Adrenal gland (tissue), 19 donors: ENCODE measurements at places on chromosomes 16 and 17.
A peak's percentile ranks its signal among the peaks of the same experiment; 100 is the strongest.

- no peak overlapping the region for H3K27ac ChIP-seq
- no peak for DNase-seq
- H3K4me3 ChIP-seq, result no peak overlapping the region
- no peaks in the 10 kb centered on the region for H3K36me3 ChIP-seq
Observed at GRCh38 chr17:79033046-79033616, 9.2 kb downstream of the C1QTNF1 start.

DNA sequence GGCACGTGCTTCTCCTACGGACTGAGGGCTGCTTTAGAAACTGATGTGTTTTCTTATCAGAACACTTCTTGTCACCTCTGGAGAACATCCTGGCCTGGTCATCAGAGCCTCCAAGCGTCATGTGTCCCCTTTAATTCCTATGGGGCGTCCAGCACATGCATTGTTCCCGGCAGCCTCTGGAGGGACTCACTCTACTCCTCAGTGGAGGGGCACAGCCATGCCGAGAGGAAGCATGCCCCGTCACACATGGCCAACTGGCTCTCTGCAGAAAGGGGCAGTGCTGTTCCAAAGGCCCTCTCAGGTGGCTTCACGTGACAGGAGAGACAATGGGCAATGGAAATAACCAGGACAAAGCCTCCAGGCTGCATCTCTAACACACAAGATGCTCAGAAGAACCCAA lies 31.8 kb downstream of the CDRT15L2 start:
- no peaks in the 10 kb centered on the region for H3K4me1 ChIP-seq
- no peak overlapping the region for H3K4me3 ChIP-seq
- no peak for DNase-seq
- H3K27me3 ChIP-seq, result no peaks in the 10 kb centered on the region
- no peaks in the 10 kb centered on the region for H3K36me3 ChIP-seq
- no peak overlapping the region for H3K27ac ChIP-seq

GRCh38 chr16:5333991-5334390 lies 236.4 kb upstream of the EEF2KMT start:
- no peak for DNase-seq
- H3K27ac ChIP-seq, result no peak overlapping the region
- no peaks in the 10 kb centered on the region for H3K27me3 ChIP-seq
- H3K4me3 ChIP-seq, result no peak overlapping the region

- no peak overlapping the region for H3K4me3 ChIP-seq
- no peaks in the 10 kb centered on the region for H3K4me1 ChIP-seq
- H3K36me3 ChIP-seq, result no peaks in the 10 kb centered on the region
- H3K27ac ChIP-seq, result no peak overlapping the region
Observed at GRCh38 chr17:41301204-41301790, 1.4 kb downstream of the KRTAP29-1 start.

- no peaks in the 10 kb centered on the region for H3K27me3 ChIP-seq
- H3K4me3 ChIP-seq, result no peak overlapping the region
Observed at GRCh38 chr16:47847220-47847970, 308.4 kb downstream of the ABCC12 start.

- H3K4me1 ChIP-seq, result no peaks in the 10 kb centered on the region
- no peaks in the 10 kb centered on the region for H3K27me3 ChIP-seq
- no peak overlapping the region for H3K27ac ChIP-seq
- H3K4me3 ChIP-seq, result no peak overlapping the region
Observed at GRCh38 chr16:74253161-74253938, 43.3 kb upstream of the PSMD7 start.

GRCh38 chr17:76445697-76446448 lies 7.1 kb downstream of the UBE2O start:
- H3K4me3 ChIP-seq, result no peak overlapping the region
- no peaks in the 10 kb centered on the region for H3K4me1 ChIP-seq
- no peaks in the 10 kb centered on the region for H3K36me3 ChIP-seq
- no peak for DNase-seq
- no peak overlapping the region for H3K27ac ChIP-seq

- DNase-seq, result no peak
- no peaks in the 10 kb centered on the region for H3K27me3 ChIP-seq
- H3K36me3 ChIP-seq, result no peaks in the 10 kb centered on the region
Observed at GRCh38 chr16:46897471-46897870, 13.3 kb downstream of the GPT2 start.

- no peak for DNase-seq
- H3K27me3 ChIP-seq, result no peaks in the 10 kb centered on the region
- H3K4me1 ChIP-seq, result peaks cover 6% of the 10 kb centered on the region
Observed at GRCh38 chr17:17792551-17793377, 44.0 kb downstream of the SREBF1 start.

DNA sequence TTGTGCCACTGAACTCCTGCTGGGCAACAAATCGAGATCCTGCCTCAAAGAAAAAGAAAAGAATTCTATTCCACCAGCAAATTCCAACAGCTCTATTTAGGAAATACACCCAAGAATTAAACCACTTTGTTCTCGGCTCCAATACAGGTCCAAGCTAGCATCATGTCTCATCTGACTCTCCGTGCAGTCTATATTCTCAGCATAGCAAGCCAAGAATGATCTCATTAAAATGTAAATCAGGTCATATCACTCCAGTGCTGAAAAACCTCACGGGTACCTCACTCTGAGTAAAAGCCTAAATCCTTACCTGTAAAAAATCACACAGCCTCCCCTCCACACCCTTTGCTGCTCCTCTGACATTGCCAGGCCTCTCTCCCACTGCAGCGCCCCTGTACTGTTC lies 23.9 kb downstream of the UBE2G1 start:
- DNase-seq, result no peak
- no peaks in the 10 kb centered on the region for H3K36me3 ChIP-seq
- H3K4me3 ChIP-seq, result no peak overlapping the region
- H3K27me3 ChIP-seq, result no peaks in the 10 kb centered on the region
- H3K27ac ChIP-seq, result no peak overlapping the region
- H3K4me1 ChIP-seq, result peaks cover 33% of the 10 kb centered on the region

DNA sequence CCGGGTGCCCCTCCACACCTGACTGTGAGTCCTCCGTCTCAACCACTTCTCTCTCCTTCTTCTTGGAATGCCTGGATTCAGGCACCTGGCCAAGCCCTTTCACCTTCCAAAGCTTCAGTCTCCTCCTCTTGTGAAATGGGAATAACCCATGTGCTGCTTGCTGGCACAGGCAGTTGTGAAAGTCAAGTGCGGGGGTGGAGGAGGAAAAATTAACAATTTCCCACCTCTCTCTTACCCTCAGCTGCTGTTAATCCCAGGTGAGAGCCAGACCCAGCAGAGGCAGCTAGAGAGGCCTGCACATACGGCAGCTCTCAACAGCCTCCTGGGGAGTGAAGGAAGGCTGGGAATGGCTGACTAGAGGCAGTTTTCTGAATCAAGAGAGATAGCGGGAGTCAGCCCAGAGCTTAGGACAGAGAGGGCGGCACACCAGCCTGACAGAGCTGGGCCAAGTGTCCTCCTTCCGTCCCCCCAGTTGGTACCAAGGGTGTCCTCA lies 77.9 kb upstream of the LGALS9 start:
- no peak overlapping the region for H3K27ac ChIP-seq
- H3K4me3 ChIP-seq, result no peak overlapping the region

DNA sequence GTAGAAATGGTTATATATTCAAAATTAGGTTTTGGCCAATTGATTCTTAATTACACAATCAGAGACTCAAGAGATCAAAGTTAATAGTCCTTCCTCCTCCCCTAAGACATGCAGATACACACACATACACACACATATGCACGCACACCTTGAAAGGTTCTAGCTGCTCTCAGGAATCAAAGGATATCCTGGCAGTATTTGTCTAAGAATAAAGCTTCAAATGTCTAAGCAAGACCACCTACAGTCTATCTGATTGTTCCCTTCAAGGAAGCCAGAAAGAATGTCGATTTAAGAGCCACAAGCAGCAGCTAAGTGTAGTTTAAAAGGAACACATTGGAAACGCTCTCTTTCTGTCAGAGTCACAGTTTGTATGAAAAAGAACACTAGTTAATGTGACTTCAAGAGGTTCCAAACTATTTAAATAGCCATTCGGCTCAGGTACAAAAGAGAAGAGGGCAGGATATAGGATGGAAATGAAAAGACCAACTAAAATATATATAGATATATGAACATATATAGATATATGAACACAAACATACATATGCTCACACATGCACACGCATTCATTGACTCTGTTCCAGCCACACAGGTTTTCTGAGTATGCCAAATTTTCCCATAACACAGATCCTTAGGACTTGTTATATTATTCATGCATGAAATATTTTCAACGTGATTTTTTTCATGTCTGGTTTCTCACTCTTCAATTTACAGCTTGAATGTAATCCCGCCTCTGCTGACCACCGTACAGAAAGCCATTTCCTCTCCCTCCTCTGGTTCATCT lies 79.0 kb downstream of the CDH8 start:
- no peak overlapping the region for H3K27ac ChIP-seq
- DNase-seq, result no peak
- H3K27me3 ChIP-seq, result no peaks in the 10 kb centered on the region
- H3K36me3 ChIP-seq, result no peaks in the 10 kb centered on the region
- H3K4me1 ChIP-seq, result no peaks in the 10 kb centered on the region

GRCh38 chr16:68574479-68574878 lies 35.4 kb downstream of the ZFP90 start:
- H3K36me3 ChIP-seq, result no peaks in the 10 kb centered on the region
- no peak overlapping the region for H3K4me3 ChIP-seq
- no peak for DNase-seq
- no peak overlapping the region for H3K27ac ChIP-seq
- no peaks in the 10 kb centered on the region for H3K27me3 ChIP-seq

GRCh38 chr17:67221062-67221998 lies 23.7 kb downstream of the HELZ start:
- H3K27me3 ChIP-seq, result no peaks in the 10 kb centered on the region
- peaks cover 15% of the 10 kb centered on the region for H3K36me3 ChIP-seq
- peaks cover 12% of the 10 kb centered on the region for H3K4me1 ChIP-seq
- peak; percentile 48 for DNase-seq
- no peak overlapping the region for H3K4me3 ChIP-seq
- H3K27ac ChIP-seq, result no peak overlapping the region
